Activated CD4-positive, CD25-positive, alpha-beta regulatory T cell treated with anti-CD3 and anti-CD28 coated beads, Interleukin-2, amount 50 U/mL, for 24 hours (primary cell): ENCODE measurements at places on chromosomes 1 and 21.

DNA sequence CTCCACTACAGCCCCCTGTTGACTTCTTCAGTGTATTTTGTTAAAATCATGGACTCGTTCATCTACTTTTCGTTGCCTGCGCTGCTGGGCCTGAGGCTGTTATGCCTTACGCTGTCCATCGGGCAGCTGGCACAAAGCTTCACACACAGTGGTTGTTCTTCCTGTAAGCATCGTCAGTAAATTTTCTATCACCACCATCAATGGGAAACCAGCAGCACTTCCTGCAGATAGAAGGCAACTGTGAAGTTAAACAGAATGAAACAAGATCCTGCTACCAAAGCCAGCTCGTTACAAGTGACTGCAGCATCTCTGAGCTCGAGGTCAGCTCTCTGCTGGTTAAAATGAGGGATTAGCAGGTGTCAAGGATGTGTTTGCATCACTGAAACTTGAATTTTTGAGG, 21.9 kb upstream of the PADI6 start:
- no peak for ATAC-seq

- ATAC-seq = no peak
Observed at GRCh38 chr1:27727126-27727525, 1.4 kb downstream of the FAM76A start.

DNA sequence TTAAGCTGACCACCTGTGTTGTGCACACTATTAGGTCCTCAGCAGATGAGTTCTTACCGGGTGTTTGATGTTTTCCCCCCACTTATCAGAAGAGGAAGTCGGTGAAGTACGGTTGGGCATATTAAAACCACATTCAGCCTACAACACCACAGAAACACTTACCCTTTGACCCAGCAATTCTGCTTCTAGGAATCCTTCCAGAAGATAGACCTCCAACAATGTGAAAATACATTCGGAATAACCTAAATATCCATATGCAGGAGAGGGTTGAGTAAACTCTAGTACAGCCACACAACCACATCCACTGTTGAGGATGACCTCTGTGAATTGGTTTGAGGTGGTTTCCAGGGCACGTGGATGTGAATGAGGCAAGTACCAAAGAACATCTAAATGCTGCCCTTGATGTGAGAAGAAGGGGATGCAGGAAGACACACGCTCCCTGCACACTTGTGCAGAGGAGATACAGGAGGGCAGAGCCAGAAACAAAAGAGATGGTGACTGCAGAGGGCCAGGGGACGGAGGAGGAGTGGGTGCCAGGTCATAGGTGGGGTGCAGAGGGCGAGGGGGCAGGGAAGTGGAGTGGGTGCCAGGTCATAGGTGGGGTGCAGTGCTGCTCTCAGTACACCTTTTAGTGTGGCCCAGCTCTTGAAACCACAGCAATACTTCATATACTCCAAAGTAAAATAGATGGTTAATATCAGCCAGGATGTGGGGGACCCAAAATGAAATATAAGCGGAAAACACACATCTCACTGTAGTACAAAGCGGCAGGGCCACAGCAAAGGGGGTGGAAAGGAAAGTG, 12.8 kb downstream of the ADARB1 start:
- peak; percentile 12 for ATAC-seq

DNA sequence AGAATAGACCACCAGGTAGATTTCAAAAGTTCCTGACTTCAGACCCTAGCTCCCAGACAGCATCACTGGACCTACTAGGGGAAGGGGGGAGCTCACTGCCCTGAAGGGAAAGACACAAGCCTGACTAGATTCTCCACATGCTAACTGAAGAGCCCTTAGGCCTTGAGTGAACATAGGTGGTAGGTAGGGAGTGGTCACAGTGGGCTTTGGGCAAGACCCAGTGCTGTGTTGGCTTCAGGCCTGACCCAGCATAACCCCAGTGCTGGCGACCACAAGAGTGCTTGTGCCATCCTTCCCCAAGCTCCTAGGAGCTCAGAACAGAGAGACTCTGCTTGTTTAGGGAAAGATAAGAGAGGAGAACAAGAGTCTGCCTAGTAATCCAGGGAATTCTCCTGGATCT, 51.1 kb upstream of the ACADM start:
- ATAC-seq = no peak

DNA sequence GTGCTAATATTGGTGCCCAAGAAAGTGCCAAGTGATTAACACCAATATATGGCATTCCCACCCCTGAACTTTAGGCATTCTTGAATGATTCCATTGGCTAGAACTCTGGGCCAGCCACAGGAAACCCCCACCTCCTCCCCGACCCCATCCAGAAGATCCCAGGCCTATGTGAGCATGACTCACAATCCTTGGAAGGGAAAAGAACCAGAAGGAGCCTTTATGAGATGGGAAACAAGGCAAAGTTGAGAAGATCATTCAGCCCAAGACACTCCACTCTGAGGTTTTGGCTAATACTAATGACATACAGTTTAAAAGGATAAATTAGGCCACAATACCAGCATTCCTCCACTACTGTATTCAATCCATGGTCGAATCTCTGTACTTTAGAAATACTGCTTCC, 21.8 kb downstream of the ELK4 start:
- ATAC-seq = no peak

GRCh38 chr1:100719490-100719889, at the start of gene VCAM1:
Gene VCAM1, plus strand, starts transcription at chr1:100719742. Its CDS starts 119 bp downstream, at chr1:100719861.
- no peak for ATAC-seq

DNA sequence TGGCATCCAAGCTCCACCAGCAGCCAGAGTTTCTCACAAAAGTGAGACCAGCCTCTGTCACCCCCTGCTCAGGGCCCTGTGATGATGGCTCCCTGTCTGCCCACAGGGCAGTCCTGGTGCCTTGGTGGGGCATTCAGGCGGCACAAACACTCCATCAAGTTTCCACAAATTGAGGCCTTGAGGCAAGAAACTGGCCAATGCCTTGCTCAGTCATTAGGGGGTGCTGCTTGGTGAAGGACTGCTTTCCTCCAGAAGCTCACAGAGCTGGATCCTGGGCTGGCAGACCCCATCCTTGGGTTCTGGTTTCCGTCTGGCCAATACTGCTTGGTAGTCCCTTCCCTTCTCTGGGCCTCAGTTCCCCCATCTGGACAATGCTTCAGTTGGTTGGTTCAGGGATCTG, 12.5 kb upstream of the AHDC1 start:
- no peak for ATAC-seq

- ATAC-seq = no peak
Observed at GRCh38 chr21:38341546-38342012, 84.8 kb downstream of the KCNJ15 start.

DNA sequence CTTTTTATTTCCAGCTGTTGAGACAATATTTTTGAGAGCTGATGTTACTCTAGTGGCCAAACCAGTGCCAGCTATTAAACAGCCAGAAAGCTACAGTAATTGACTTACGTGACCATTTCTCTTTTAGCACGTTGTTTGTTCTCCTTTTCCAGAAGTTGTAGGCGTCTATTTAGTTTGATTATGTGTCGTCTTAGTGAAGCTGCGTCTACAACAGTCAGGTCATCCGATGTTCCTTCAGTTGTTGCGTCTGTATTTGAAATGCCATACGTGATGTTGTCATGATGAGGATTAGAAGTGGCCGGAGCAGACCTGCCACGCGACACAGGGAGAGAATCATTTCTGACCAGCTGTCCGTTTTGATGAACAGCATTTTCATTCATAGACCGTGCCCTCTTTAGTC, 38.2 kb downstream of the TMEM51 start:
- ATAC-seq = no peak

GRCh38 chr1:153663211-153663610, 4.7 kb downstream of the SNAPIN start:
- no peak for ATAC-seq

GRCh38 chr1:47643306-47644211, 205.7 kb downstream of the FOXD2 start:
- no peak for ATAC-seq

- no peak for ATAC-seq
Observed at GRCh38 chr1:173479649-173480048, 2.5 kb downstream of the PRDX6 start.

GRCh38 chr1:157197906-157198435, 59.8 kb upstream of the ETV3 start:
- ATAC-seq = no peak

DNA sequence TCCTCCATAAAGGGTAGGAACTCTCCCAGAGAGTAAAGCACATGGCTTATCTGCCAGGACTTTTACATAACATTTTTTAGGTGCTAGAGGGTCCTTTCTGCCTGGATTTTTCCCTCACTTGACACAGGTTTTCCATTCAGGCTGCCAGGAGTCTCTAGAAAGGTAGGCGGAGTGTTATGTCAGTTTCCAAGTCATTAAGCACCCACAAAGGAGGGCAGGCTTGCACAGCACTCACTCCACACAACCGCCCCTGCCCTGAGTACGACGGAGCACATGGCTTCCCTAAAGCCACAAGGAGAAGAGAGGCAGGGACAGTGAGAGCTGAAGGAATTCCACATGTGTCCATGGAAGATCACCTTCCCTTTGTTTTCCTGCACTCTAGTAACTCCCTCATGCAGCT, 55.7 kb downstream of the CAPZB start:
- ATAC-seq = no peak

- ATAC-seq = no peak
Observed at GRCh38 chr21:45377866-45378257, 27.1 kb upstream of the COL18A1 start.

DNA sequence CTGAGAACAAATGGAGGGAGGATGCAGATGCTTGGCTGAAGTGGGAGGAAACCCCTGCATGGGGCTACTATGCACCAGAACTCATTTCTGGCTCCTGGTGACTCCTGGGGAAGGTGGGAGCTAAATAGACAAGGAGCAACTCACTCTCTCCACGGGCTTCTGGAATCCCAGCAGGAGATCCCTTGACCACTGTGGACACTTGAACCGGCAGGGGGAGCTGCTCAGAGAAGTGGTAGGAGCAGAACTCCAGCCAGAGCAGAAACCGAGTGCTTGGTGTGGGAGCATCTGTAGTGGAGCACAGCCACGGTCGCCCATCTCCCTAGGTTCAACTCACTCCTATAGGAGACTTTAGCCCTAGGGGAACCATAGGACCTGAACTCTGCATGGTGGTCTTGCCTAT, 205.6 kb upstream of the GJB5 start:
- no peak for ATAC-seq

DNA sequence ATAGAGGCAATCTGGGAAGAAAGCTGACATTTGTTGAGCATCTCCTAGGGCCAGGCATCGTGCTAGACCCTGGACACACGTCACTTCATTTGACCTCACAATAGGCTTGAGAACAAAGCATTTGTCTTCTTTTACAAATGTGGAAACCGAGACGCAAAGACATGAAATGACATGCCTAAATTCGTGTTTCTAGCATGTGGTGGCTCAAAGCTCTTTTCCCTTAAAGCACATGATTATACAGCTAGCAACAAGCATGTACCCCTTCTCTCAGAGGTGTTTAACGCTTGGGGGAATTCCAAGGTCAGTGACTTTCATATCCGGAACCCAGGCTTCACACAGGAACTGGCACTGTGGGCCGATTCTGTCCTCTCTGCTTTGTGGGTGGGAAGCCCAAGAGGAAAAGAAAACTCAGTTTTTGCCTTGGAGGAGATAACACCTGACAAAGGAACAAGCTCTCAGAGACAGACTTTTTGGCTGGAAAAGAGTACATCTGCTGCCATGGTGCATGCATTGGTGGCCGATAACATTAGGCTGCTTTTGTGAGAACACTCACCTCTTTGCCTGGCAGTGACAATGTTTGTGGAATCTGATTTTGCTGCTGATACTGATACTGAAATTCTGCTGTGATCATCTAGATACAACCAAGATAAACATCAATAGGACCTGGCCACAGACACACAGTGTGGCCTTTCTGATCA, 15.4 kb upstream of the CD2 start:
- ATAC-seq = peak; percentile 70

DNA sequence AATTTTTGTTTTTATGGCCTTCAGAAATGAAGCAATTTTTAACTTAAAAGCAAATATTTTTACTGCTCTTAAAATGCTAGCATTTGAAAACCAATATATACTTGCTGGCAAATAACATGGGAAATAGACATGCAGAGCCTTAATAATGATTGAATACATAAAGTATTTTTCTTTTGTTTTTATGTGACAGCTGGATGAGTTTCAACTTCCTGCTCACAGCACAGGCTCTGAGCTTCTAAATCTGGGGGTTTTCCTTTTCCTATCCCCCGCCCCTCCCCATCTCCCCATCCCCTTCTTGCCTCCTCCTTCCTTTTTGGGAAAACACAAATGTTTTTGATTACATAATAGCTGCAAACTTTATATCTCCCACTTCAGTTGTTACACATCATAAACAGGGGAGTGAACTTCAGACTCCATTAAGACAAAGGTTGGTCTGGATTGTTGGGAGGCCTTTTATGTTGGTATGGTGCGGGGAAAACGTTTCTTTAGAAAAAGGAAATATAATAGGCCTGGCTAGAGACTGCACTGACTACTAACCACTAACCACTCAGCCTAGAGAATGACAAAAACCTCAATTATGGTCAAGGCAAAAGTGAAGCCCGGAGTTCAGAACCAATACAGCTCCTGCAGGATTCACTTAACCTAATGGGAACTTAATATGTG, 116.1 kb upstream of the GORAB start:
- ATAC-seq = no peak

DNA sequence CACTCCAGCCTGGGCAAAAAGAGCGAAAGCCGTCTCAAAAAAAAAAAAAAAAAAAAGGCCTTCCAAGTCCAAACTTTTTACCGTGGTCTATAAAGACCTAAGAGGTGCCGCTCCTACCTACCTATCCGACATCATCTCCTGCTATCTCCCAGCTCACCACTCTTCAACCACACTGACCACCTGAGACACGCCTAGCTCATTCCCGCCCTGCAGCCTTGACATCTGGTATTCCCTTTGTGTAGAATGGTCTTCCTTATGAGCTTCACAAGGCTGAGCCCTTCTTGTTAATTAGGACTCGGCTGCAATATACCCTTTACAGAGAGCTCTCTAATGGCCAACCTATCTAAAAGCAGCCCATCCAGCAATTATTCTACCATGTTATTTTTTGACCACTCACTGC, 680 bp downstream of the MAGOH start:
- ATAC-seq = no peak

DNA sequence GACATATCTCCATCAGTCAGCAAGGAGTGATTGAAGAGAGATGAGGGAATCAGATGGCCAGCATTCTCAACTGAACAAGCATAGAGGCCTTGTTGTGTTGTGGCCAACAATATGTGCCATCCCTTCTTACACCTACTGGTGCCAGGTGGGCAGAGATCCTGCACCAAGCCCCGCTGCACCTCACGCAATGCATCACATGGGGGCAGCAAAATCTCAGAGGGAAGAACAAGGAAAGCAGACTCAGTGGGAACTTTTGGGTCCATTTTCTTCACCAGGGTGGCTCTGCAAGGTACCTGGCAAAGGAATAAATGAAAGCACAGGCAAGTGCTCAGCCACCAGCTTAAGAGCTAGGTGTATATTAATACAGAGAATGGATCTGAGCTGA, 33.2 kb downstream of the HSD3B2 start:
- no peak for ATAC-seq

- ATAC-seq = no peak
Observed at GRCh38 chr1:44604157-44604955, 69.9 kb downstream of the TMEM53 start.
